Myometrial cell (primary cell): ENCODE measurements at places on chromosomes 11 and 22. TPM values are rescaled to one million over a fixed set of nuclear protein-coding genes. Genes with fewer than 3 reads are reported as not detected.

Gene F2
- not detected in 2 replicates for total RNA-seq

Gene TEX12
- total RNA-seq, result not detected in 2 replicates

Gene IGF2
- total RNA-seq, result 12.8 and 17.6 TPM in 2 replicates

Gene CLDN5
- 6.4 and 11.2 TPM in 2 replicates for total RNA-seq

Gene TMPRSS6
- total RNA-seq, result not detected in 2 replicates

Gene DRD4
- total RNA-seq, result not detected in 2 replicates

Gene NKAPD1
- 8.9 and 13.3 TPM in 2 replicates for total RNA-seq

Gene MRGPRX4
- total RNA-seq, result not detected in 2 replicates

Gene C22orf42
- not detected in 2 replicates for total RNA-seq

Gene DNAJB7
- not detected in 2 replicates for total RNA-seq

Gene OSBPL5
- 34.3 and 43.2 TPM in 2 replicates for total RNA-seq

Gene MYOD1
- not detected in 2 replicates for total RNA-seq
